ENCODE measurements at places on chromosomes 7 and 10.

GRCh38 chr10:116253716-116254115, 19.3 kb downstream of the GFRA1 start:
- no peak for DNase-seq

DNA sequence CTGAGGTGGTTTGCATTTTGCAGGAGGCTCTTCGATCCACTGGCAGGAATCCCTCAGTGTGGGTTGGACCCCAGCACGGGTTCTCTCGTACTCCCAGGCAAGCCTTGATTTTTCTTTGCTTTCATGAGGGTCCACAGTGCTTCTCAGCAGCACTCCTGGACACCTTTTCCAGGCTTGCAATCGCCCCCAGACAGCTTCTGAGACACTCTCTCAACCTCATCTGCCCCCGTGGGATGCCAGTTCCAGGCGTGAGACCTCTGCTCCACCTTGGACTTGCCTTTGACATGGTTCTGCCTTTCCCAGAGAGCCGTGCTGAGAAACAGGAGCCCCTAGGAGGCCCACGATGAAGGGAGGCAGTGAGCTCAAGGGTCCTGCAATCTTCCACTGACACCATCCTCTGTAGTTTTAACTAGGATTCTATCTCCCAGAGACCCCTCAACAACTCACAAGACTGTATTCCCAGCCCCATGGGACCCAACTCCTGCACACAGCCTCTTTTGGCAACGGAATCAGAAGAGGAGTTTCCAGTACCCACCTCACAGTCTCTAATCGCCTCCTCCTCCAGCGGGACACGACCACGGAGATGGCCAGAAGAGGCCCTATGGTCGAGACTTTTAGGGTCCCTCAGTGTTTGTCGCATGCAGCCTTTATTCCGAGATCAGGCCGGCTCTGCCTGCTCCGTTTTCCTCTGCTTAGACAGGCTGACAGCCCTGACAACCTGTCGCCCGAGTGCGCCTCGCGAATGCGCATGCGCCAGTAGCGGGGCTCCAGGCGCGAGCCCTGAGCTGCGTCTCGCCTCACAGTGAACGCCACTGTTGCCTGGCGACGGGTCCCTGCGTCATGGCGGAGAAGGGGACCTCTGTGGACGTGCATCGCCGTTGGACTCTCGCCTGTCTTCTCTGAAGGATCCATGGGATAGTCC, 26.0 kb upstream of the ZNF273 start:
- peak; percentile 80 for DNase-seq

GRCh38 chr7:70504254-70504653, 627.7 kb upstream of the GALNT17 start:
- no peak for DNase-seq

DNA sequence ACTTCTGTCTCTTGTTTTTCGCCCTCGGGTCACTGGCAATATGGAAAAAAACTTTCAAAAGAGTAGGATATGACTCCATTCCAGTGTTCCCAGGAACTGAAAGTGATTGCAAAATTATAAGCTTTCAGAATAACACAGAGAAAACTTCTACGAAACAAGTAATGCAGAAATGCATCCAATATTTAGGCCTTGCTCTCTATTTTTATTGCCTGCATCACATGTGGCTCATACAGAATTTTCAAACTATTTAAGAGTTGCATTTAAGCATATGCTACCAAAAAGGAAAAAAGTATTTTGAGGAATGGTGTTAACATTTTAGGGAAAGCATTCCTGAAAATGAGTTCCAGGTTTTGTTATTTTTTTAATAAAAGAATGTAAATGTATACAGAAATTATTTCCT, 228.0 kb downstream of the CACNB2 start:
- DNase-seq: no peak

- peak; percentile 43 for DNase-seq
These were observed 8.1 kb downstream of the SKIDA1 start for GRCh38 chr10:21517134-21518031.

DNA sequence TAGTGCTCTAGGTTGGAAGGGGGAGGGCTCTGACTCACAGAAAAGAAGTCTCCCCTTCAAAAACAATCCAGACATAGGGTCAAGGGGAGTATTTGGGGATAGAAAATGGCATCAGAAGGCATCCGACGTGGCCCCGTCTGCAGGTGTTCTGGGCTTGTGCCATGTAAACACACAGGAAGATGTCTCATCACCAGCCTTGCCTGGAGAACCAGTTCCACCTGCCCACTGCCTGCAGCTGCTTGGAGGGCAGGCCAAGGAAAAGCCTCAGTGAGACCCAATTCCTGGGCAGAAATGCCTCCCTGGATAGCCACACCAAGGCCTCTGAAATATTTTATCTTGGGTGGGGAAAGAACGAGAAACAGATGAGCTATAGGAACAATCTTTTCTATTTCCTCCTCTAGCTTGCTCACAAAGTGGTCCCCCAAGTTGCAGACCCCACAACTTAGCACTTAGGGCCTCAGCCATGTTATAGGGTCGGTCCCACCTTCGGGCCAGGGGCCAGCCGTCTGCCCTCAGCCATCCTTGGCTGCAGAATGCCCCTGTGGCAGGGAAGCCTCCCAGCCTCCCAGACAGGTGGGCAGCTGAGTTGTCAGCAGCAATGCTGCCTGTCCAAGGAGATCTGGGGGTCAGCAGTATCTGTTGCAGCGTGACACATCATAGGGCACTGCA, 54.3 kb upstream of the ECHDC3 start:
- DNase-seq: no peak

GRCh38 chr10:86691333-86692022, 23.2 kb downstream of the LDB3 start:
- no peak for DNase-seq

GRCh38 chr7:157715071-157715937, 378.5 kb downstream of the DNAJB6 start:
- DNase-seq: no peak

DNA sequence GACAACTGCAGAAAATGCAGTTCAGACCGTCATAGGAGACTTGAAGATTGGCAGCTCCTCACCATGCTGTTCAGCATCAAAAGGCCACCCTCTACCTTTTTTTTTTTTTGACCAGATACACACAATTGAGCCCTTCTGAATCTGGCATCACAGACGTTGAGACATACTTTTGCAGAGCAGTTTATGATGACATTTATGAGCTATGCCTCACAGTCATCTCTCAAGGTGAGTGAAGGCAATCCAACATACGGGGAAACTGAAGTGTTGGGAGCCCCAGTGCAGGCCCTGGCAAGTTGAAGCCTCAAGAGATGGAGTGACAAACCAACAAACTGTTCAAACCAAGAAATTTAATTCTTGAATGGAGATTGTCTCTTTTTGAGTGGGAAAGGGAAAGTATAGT, 83.6 kb upstream of the DLX6 start:
- no peak for DNase-seq

DNA sequence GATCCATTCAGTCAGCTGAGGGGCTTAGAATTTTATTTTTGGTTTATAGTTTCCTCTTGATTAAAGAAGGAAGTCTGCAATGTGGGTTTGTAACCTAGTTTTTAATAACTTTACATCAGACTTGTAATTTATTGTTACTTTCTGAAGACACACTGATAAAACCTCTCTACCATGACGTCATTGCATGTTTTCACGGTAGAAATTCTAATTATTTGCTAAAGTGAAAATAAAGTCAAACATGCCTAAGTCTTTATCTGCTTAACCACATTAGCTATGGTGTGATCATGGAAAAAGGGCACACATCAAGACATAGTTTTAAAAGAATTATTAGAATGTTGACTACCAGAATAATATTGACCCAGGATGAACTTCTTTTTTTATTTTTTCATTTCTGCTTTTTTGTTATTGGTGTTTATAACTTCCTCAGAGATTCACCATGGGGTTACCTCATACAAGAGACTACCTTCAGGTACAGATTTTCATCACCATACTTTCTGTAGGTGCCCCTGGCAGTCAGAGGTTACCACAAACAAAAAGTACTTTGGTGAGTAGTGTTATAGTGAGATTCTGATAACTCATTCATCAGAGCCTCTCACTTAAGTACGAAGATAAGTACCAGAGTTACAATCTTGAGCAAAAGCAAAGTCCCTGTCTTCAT, 7.0 kb upstream of the PANK1 start:
- no peak for DNase-seq

DNA sequence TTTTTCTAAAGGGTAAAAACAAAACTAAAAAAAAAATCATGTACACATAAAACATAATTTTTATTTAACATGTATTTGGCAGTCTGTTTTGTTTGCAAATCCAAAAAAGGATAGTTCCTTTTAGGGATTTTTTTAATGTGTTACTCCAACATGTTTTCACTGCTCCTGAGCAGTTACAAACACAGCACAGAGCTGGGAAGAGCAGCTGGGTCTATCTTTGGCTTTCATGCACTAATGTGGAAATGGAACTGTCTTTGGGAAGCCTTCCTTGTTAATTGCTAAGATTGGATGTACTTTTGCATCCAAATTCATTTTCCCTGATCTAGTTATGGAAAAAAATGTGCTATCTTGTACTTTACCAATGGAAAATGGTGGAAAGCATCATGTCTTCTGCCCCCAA, 1035.1 kb downstream of the CNTNAP2 start:
- no peak for DNase-seq

GRCh38 chr7:4739528-4739992, 35.9 kb upstream of the AP5Z1 start:
- peak; percentile 45 for DNase-seq

GRCh38 chr10:27547047-27547446, 42.9 kb downstream of the RAB18 start:
- no peak for DNase-seq

GRCh38 chr10:21172930-21173801, 276.1 kb upstream of the NEBL start:
- DNase-seq: peak; percentile 23

GRCh38 chr7:121689749-121690148, 183.2 kb upstream of the PTPRZ1 start:
- DNase-seq: no peak

GRCh38 chr7:5388905-5389433, 34.7 kb downstream of the TNRC18 start:
- DNase-seq: no peak

GRCh38 chr7:111438369-111439289, 123.7 kb downstream of the IMMP2L start:
- no peak for DNase-seq

DNA sequence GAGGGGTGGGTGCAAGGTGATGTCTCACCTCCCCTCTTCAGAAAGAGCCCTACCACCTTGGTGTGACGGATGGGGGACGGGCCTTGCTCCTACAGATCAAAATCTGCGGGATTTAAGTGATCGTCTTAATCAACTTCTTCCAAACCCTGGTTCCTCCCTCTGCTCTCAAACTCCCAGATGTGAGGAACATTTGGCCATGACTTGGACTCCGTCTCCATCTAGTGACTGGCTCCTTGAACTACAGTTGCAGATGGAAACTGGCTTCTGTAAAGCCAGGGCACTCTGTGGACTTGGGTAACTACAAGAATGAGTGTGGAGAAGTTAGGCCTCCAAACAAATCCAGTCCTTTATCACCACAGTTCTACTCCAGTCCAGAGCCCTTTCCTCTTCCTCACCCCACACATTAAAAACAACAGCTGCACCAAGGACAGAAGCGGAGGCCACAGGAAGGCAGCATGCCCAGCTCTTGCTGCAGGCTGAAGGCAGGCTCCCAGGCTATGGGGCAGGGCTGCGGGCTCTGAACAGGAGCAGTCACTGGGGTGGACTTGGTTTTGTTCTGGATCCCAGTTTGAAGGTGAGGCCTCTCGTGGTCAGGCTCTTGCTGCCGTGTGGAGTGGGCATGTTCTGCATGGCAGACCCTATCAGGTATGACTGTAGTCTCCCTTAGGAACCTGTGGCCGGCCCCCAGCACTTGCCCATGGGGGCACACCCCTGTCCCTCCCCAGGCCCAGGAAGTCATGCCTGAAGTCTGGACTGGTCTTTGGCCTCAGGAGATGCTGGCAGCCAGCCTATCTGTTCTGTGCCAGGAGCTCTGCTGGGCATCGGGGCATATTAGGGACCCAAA, 79.4 kb downstream of the VWC2 start:
- peak; percentile 30 for DNase-seq

DNA sequence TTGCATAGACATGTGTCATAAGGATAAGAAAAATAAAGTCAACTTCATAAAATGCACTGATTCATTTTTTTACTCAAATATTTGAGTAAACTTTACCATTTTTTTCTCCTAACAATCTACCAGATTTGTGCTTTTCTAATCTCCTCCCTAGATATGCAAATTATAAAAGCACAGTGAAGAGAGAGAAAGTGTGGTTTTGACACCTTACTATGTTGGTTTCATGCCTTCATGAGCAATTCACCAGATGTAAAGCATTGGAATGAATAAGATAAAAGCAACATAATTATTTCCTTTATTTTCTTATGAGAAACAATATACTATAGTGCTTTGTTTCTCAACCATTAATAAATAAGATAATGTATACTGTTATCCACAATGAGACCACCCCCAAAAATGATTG, 432.5 kb upstream of the PCDH15 start:
- DNase-seq: no peak

GRCh38 chr10:43702213-43702935, 53.7 kb upstream of the ZNF32 start:
- no peak for DNase-seq

- no peak for DNase-seq
These were observed 176.1 kb downstream of the DIP2C start for GRCh38 chr10:513393-513792.

GRCh38 chr7:70376561-70377031, 755.3 kb upstream of the GALNT17 start:
- DNase-seq: no peak

GRCh38 chr7:101712652-101713051, 83.6 kb upstream of the MYL10 start:
- no peak for DNase-seq

DNA sequence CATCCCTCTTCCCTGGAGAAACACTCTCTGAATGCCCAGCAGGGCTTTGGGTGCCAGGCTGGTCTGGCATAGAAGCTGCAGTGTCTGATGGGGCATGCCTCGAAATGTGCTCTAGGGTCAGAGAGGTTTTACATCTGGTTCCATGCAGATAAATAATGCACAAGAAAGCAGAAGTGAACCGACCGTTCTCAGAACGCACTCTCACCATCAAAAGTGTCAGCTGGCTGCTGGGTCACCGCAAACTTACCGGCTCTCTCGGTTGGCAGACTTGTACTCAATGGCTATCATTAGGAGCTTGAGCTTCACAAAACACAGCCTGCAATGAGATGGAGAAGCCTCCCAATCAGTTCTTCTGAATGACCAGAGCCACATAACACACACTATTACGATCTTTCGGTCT, 610.0 kb downstream of the KCNMA1 start:
- DNase-seq: no peak
